Sciatic nerve (tissue), 2 donors: ENCODE measurements at places on chromosomes 1 and 21.

DNA sequence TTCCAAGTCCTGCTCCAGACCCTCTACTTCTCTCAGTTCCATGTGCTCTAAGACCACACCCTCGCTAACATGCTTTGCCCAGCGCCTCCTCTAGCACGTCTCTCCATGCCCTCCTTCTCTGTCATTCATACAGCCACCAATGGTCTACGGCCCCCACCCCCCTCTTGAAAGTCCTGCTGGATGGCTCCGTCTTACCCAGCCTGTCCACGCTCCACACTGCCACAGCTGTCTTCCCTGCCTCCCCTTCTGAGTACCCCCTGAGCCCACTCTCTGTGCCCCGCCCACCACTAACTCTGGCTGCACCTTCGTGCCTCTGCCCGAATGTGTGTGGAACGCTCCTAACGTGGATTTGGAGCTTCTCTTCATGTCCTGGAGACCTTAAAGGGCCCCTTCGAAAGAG lies 244.6 kb downstream of the TRABD2B start:
- DNase-seq, result no peak

DNA sequence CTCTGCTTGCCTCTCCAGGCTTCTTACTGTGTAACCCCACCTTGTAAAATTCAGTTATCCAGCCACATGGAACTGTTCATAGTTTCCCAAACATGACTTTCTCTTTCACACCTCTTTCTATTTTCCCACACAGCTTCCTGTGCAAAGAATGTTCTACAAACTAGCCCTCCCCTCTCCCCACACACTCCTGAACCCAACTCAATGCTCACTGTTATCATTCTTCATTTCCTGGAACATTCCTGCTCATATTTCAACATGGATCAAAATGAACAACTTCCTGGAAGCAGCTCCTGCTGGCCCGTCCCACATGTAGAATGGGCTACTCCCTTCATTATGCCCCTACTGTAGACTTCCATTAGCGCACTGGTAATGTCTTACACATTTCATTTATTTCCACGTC lies 7.5 kb upstream of the HSD11B1 start:
- DNase-seq, result no peak

- DNase-seq, result no peak
These were observed 888.8 kb downstream of the TTLL7 start for GRCh38 chr1:83110156-83110555.

DNA sequence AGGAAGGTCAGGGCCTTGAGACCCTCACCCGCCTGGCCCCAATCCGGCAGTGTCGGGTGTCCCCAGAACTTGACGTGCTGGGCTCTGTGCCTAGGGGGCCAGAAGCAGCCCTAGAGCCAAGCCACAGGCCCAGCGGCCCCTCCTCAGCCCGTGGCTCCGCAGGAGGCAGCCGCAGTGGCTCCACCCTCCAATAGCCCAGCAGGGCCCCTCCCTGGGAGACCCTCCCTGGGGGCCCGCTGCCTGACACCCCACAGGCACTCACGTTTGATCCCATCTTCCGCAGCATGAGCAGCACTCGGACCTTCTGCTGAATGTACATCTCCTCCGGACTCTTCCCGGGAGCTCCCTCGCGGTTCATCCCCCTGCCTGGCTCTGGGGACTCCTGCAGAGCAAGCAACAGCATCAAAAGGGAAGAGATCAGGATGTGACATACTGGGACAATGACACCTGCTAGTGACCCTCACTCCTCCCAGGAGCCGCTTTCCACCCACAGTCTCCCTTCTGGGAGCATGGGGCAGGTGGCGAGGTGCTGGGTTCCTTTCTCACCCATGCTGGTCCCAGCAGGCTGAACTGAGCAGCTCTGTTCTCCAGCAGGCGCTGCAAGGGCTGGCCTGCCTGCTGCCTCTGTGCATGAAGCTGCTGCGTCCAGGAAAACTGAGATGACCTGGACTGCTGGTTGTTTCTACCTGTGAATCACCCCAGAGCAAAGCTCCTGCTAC lies 38.2 kb downstream of the CTNNBIP1 start:
- DNase-seq, result no peak

DNA sequence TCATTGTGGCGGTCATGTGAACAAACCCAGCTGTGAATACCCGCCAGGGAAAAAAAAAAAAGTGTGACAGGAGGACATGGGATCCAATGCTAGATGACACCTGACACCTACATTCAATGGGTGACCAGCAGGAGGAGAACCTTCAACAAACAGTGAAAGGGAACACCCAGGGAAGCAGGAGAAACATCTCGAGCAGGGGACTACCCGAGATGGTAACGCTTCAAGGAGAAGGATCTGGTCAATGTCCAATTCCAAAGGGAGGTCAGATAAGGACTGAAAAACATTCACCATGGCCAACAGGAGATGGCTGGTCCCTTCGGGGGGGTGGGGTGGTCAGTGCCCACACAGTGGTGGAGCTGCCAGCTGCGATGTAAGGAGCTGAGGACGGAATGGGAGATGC lies 46.3 kb downstream of the PTPN14 start:
- DNase-seq, result no peak

GRCh38 chr1:198797656-198798055 lies 158.8 kb downstream of the PTPRC start:
- no peak for DNase-seq

GRCh38 chr1:217605390-217605789 lies 25.5 kb downstream of the GPATCH2 start:
- no peak for DNase-seq

GRCh38 chr1:32247983-32248889 lies 1.2 kb downstream of the FAM167B start:
- peak; percentile 86 for DNase-seq

DNA sequence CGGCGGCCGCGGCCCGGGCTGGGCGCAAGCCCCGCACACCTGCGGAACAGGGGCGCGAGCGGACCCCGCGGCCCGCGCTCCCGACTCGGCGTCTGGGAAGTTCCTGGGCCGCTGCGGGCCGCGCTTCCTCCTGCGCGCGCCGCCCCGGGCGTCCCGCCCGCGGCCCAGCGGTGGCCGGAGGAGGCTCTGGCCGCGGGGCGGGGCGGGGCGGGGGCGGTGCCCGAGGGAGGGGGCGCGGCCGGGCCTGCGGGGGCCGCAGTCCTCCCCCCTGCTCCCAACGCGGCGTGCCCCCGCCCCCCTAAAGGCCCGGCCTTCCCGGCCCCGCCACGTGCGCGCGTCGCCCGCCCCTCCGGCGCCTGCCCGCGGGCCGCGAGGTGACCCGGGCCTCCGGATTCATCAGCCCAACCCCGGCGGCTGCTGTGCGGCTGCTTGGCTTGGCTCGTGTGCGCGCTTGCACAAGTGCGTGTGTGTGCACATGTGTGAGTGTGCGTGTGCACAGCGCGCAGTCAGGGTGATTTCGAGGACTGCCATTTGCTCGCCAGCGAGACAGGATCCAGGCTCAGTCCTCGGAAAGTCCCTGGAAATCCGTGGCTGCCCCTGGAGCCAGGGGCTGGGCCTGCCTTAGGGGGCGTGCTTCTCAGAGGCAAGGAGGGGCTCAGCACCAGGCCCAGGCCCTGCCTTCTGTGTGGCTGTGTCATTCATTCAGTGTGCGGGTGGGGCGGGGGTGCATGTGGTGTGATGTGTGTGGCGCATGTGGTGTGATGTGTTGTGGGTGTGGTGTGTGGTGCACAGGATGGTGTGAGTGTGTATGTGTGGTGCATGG lies at the start of gene C2CD2:
Gene C2CD2, minus strand, starts transcription at position 188 of the 823 bp plus-strand sequence. CDS start 370 bp downstream, outside the sequence.
- peak; percentile 83 for DNase-seq

DNA sequence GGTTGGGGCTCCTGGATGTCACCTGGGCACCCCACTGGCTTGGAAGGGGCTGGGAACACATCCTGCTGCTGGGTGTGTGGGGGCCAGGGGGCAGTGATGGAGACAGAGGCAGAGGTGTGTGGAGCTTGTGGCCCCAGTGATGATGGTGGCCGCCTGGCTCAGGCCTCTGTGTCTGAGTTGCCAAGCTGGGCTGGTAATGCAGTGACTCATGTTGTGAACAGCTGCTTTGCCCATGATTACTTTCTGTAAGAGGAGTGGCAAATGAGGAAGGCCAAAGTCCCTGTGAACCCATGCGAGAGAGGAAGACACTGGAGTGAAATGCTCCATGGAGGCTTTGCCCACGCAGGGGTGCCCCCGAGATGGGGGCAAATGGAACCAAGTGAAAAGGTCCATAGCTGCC lies 86.8 kb downstream of the KCNJ6 start:
- no peak for DNase-seq

DNA sequence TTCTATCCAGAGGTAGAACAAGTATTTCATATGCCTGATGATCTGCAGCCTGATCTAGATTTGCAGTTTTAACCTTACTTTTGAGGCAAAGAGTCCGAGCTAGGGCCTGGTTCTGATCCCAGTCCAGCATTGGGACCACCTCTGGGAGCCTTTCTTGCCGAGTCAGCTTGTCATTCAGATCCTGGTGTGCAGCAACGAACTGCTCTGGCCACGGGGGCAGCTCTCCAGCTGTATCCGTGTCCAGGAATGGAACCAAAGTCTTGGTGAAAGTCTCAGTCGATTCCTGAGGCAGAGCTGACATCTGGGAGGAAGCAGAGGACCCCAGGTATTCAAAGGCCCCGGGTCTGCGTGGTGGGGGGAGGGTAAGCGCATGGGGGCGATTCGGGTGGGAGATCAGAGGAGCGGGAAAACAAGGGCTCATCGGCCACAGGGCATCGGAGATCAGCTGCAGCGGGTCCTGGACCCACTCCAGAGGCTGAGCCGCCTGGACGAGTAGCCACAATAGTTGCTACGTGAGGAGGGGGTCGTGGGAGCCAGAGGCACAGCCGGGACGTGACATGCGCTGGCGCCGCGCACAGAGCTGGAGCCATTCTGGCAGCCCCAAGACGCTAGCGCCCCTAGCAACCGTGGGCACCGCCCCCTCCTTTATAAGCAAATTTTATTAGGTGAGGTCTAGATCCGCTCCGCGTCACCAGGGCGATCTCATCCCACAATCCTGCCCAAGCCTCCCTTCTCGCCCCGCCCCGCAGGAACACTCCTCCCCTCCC lies 32.4 kb upstream of the BSDC1 start:
- DNase-seq, result no peak

DNA sequence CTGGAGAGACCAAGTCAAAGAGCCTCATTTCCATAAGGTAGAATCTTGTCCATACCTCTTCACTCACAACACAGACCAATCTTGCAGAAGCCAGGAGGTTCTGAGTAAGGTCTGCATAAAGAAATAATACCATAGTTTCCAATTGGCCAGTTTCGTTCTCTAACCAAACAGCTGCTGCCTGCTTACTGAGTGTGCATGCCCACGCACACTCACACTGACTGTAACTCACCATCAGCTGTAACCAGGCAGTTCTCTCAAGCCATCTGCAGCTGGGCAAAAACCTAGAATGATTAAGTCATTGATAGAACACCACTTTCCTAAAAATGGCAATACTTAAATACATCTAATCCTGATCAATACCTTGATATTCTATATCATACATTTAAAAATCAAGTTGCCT lies 106.6 kb upstream of the VAV3 start:
- no peak for DNase-seq

GRCh38 chr1:2228694-2229036 lies 546 bp downstream of the SKI start:
- DNase-seq, result no peak

- no peak for DNase-seq
These were observed 167.5 kb downstream of the TPR start for GRCh38 chr1:186207391-186208085.

- DNase-seq, result no peak
These were observed 18.4 kb downstream of the MTX1 start for GRCh38 chr1:155226910-155227260.

- DNase-seq, result no peak
These were observed 144.9 kb upstream of the POU3F1 start for GRCh38 chr1:38191461-38191860.

DNA sequence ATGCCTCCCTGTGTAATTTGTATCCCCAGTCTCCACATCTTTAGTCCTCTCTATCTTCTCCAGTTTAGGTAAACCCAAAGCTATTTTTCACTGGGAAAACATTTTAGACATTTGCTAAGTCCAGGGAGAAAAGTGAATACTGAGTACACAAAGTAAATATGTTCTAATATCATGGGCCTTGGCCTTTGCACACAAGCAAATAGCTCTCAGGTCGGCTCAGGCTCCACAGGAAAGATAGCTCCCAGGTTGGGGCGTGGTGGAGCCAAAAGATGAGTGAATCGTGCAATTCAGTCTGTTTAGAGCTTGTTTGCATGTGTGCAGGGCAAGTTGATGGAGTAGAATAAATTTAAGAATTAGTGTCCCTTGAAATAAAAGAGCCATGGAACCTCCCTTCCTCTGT lies 7.9 kb downstream of the RGSL1 start:
- DNase-seq, result no peak

DNA sequence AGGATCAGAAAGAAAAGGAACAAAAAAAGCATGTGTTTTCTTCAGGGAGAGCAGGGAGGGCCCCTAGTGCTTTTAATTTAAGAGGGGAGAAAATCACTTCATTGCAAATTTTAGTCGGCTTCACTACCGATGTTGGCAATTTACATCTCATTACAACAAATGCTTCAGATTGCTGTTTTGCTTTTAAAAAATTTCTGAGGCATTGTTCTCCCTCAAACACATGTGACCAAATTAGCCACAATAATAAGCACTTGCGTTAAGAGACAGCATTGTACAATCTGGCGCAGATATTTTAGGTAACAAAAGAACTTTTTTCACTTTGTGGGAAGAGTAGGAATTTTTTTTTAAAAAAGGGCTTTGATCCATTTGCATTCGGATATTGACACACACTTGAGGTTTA lies 29.8 kb downstream of the BEND5 start:
- DNase-seq, result no peak

DNA sequence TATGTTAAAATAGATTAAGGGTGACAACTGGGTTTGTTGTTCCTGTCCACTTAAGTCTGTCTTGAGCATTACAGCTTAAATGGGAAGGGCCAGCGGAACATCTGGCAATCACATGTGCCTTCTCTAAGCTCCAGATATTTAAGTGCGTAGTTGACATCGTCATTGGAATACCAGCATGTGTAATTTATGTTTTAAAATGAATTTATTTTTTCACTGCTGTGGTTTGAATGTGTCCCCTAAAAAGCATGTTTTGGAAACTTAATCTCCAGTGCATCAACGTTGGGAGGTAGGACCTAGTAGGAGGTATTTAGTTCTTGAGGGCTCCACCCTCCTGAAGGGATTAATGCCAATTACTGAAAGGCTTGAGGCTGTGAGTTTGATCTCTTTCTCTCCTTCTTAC lies 13.4 kb downstream of the ZCCHC17 start:
- no peak for DNase-seq

GRCh38 chr1:42420121-42420520 lies 35.7 kb downstream of the ZMYND12 start:
- no peak for DNase-seq

- DNase-seq, result no peak
These were observed 63.3 kb downstream of the SPSB1 start for GRCh38 chr1:9356021-9356420.

DNA sequence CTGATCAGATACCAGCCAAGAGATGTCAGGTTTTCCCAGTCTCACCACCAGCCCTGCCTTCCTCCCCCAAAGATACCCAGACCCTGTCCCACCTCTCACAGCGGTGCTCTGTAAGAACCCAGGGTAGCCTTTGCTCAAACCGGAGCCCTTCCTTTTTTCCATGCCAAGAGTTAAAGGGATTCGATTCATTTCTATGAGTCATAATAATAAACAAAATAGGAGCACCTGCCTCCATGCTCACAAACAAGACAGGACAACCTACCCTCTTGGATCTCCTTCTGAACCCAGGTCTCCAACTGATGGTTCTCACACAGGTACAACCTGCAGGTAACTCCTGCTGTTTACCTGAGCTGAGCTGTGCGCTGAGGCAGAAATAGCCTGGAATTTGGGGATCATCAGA lies 5.9 kb upstream of the ATP1A2 start:
- DNase-seq, result no peak

- no peak for DNase-seq
These were observed 100.0 kb downstream of the POFUT2 start for GRCh38 chr21:45187646-45188045.
